Breast epithelium (tissue), 4 donors: ENCODE measurements at places on chromosomes 7 and 10.

DNA sequence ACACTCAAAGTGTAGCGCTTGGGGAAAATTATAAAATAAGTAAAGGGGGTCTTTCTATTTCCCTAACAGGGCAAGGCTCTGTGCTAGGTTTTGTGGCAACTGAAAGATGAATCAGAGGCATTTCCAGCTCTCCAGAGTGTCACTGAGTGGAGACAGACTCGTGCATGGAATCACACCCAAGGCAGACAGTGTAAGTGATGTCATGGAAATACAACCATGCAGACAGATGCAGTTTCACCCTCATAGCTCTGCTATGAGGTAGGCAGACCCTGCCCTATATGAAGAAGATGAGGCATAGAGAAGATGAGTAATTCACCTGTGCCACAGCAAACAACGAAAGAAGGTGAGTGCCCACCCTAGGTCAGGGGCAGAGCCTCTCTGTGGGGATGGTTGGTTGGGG lies 57.2 kb upstream of the PITRM1 start:
- DNase-seq: no peak

- DNase-seq: peak; percentile 61
Observed at GRCh38 chr10:69629897-69630650, at the start of gene FAM241B. Gene FAM241B, plus strand, starts transcription at chr10:69630247. Its CDS starts 1,497 bp downstream, at chr10:69631744.

DNA sequence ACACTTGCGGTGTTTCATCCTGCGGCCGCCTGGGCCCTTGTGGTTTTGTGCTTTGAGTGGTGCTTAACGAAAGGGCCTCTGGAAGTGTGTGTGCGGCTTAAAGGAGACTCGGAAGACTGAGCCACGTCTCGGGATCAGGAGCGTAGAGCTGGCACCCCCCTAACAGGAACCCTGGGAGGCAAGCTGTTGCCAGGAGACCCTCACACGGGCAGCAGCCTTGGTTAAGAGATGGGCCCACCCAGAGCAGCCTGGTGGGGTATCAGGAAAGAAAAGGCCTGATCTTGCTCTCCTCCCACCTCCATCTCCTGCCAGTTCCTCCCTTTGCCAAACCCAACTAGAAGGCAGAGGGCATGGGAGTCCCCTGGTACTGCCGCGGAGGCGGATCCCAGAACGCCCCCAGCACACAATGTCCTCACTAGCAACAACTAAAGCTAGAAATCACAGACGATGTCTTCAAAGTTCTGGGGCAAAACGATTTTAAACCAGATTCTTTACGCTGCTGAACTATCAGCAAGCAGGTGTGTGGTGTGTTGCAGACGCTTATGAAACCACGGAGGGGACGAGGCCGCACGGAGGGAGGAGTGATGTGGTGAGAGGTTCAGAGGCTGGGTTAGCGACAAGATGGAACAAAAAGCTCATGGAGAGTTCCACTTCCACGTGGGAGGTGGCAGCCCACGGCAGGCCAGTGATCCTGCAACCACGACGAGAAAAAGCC lies 67.0 kb upstream of the INPP5A start:
- DNase-seq: no peak

GRCh38 chr7:108328174-108328651 lies 128.0 kb downstream of the NRCAM start:
- DNase-seq: no peak

DNA sequence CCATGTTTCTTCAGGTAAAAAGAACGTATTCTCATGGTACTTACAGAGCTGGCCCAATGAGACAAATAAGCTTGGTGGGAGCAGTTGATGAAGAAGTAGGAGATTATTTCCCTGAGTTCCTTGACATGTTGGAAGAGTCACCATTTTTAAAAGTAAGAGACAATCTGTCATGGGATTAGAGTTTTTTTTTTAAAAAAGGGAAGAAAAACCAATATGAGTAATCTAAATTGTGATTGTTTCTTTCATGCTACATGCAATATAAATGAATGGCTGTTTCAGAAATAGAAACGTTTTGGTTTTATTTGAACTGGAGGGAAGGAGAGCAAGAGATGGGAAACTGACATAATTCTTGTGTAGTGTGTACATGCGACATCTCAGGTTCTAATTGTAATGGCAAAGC lies 32.8 kb downstream of the TMEM60 start:
- DNase-seq: no peak

- no peak for DNase-seq
Observed at GRCh38 chr10:129880191-129880870, 83.7 kb downstream of the EBF3 start.

GRCh38 chr10:102230264-102230860 lies 4.3 kb downstream of the ELOVL3 start:
- no peak for DNase-seq

- DNase-seq: no peak
Observed at GRCh38 chr10:36559412-36560400, 565.7 kb upstream of the ANKRD30A start.

DNA sequence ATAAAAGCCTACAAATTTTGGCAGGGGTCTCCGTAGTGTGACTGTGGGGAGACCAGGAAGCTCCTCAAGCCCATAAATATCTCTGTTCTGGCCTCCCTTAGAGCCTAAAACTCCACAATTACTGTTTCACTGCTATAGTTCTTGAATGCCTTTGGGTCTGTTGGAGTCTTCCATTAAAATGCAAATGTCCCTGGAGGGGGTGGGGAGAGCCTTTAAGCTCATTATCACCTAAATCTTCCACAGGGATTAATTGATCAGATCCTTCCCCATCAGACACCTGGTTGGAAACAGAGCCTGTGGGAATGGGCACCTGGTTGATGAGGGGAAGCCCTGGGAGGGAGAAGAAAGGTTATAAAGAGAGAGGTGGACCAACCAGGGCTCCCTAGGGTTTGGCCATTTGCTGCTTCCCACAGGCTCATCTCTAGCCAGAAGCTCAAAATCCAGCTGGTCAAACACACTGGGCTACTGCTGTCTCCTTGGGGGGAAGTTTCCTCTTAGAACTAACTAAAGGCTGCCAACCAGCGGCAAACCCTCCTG lies 718.2 kb downstream of the LRMDA start:
- DNase-seq: no peak

GRCh38 chr10:9342885-9343570 lies 1288.5 kb downstream of the GATA3 start:
- no peak for DNase-seq

GRCh38 chr7:141072548-141073172 lies 1.2 kb upstream of the TMEM178B start:
- DNase-seq: peak; percentile 62

DNA sequence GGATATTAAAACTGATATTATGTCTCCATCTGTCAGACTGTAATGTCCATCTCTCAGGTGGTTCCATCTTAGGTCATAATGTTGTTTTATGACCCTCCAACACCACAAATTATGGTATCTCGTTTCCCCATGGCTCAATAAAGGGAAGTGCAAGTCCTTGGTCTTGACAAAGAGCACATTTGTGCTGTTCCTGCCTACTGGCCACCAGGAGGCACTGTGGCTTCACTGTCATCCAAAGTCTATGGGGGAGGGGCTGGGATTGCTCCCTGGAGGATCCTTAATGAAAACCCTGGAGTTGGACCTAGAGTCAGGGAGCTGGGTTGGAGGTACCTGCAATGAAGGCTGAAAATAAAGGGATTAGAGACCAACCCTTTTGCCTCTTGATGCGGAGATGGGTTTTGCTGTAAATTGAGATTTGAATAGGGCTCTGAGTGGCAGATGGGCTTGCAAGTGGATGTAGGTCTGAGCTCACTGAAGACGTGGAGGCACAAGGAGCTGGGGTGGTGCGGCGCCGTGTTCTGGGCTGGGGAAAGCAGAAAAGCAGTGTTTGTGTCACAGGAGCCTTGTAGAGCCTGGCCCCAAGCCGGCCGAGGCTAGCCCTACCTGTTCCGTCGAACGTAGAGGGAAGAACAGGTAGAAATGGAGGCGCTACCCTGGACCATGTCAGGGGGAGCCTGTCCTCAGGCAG lies 180.5 kb upstream of the PRSS58 start:
- no peak for DNase-seq

DNA sequence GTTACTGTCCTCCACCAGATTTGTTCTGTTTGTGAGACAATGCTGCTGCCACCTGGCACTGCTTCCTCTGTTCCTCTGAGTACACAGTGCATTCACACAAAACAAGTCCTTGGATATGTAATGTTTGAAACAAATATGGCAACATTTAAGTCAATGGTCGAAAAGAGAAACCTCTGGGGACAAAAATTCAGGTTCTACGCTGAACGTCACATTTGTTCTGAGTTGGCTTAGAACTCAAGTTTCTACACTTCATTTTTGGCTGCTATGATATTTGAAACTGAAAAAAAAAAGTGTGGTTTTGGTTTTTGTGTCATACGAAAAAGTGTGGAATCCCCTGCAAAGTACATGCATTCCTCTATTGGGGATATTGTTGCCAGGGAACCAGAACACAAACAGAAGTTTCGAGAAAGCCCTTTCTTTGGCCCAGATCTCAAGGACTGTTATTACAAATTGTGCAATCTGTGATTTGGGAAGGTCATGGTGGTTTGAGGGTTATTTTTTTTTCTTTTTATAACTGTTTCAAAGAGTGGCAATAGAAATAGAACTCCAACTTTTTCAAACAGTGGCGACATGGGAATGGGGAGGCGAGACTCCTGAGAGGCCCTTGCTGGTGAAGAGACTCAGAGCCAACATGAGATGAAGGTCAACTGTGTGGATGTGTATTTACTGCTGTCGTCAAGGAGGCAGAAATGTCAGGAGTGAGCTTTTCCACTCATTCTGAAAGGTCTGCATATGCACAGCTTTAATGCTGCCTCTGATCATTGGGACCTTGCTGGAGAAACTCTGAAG lies 127.5 kb downstream of the CUBN start:
- DNase-seq: no peak

GRCh38 chr10:22666287-22667092 lies 47.9 kb downstream of the PIP4K2A start:
- no peak for DNase-seq

- no peak for DNase-seq
Observed at GRCh38 chr7:20906801-20907453, 120.2 kb upstream of the SP8 start.

- no peak for DNase-seq
Observed at GRCh38 chr10:62172465-62172864, 96.2 kb downstream of the RTKN2 start.

DNA sequence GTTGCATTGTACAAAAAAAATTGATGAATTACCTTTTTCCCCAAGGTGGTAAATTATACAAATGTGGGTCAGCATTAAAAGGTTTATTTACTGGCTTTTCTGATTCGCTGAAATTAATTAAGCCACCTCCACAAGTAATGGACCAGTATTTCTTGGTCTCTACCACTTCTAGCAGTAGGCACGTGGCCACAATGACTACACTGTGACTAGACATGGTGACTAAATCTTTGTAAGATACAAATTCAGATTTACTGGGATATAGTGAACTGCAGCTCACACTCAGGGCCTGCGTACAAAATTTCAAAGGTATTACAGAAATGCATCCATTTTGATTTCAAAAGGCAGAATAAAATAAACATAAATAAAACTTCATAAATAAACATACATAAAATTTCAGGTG lies 10.9 kb downstream of the HPSE2 start:
- DNase-seq: no peak

DNA sequence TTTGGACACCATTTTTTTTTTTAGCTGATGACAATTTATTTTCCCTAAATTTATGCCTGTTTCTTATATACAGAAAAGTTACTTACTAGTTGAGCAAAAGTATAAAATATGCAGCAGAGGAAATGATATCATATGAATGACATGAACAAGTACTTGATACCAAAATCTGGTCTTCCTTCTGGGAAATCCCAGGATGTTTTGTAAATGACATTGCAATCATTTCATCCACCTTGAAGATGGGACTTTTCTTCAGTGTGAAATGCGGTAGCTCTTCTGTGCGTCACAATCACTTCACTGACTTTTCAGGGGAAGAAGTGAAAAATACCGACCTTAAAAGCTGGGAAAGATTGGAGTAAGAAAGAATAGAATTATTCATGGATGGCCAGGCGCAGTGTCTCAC lies 23.8 kb downstream of the C1QL3 start:
- DNase-seq: no peak

GRCh38 chr10:114284346-114285071 lies 45.5 kb downstream of the VWA2 start:
- DNase-seq: no peak

- DNase-seq: no peak
Observed at GRCh38 chr7:1961701-1962276, 271.0 kb downstream of the MAD1L1 start.

GRCh38 chr7:75572814-75573213 lies 80.7 kb downstream of the SPDYE5 start:
- DNase-seq: no peak

DNA sequence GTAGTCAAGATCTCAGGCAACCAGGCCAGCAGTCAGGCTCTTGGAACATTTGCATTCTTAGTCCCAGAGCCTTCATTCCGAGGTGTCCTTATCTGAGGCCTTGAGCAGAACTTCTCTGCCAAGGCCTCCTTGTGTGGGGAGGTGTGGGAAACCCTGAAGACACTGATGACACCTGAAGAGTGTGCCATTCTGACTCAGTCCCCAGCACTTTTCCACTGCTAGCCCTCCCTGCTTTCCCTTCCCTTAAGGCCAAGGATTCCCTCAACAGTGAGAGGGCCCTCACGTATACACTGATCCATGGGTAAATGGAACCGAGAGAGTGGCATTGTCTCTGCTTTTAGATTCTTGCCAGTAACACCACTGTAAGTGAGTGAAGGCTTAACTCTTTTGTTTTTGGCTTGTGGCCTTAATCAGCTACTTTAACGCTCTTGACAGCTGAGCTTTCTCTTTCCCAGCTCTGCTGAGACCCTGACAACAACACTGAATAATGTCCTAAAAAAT lies 30.3 kb downstream of the TRDMT1 start:
- no peak for DNase-seq

DNA sequence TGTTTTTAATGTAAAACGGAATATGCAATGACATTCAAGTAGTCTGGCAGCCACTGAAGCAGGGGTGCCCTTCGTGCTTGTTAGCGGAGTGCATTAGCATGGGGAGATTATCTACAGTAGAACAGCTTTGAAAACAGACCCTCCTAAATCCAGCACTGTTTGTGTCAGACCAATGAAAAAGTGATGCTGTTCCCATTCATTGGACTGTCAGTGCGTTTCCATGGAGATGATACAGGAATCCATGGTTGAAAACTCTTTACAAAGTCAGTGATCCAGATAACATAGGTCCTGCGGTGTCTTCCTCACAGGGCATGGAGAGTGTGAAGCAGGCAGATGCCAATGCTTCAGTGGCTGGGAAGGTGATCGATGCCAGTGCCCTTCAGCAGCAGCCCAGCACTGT lies 73.6 kb downstream of the ITGB8 start:
- no peak for DNase-seq

DNA sequence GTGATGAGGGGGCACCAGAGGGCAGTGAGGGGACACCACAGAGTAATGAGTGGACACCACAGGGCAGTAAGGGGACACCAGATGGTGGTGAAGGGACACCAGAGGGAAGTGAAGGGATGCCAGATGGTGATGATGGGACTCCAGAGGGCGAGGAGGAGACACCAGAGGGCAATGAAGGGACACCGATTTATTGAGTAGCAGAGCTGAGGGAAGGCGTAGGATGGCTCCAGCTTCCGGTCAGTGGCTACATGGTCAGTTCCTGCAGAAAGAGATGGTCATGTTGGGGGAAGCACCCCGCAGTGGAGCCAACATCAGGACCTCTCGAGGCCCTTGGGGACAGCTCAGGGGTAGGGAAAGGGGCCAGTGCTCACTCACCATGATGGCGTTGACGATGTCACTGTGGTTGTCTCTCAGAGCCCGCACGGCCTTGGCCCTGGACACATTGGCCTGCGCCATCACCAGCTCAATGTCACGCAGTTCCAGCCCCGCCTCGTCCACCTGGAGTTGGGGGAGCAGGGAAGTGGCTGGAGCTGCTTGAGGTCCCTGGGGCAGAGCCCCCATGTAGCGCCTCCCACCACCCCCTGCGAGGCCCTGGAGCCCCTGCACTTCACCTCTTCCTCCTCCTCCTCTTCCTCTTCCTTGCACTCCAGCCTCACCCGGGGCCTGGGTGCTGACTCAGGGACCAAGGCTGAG lies 8.4 kb downstream of the NACAD start:
- peak; percentile 7 for DNase-seq

GRCh38 chr7:114925434-114925833 lies 3.5 kb downstream of the MDFIC start:
- DNase-seq: no peak
